ENCODE measurements at places on chromosomes 1 and 21.

DNA sequence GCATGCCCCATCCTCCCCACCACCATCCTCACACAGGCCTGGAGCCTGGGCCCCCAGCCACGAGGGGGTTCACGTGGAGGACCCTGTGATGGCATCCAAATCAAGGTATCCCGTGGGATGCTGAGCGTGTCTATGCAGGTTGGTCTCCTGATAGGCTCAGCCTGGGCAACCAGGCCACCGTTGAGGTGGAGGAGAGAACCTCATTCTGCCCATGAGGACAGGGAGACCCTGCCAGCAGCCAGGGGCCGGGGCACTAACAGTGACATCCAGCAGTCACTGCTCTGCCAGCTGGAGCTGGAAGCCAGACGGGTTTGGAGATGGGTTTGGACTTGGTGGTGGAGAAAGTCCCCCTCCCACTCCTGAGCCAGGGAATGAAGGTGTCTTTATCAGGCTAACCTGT lies 582.8 kb downstream of the MATN1 start:
- DNase-seq, result no peak

DNA sequence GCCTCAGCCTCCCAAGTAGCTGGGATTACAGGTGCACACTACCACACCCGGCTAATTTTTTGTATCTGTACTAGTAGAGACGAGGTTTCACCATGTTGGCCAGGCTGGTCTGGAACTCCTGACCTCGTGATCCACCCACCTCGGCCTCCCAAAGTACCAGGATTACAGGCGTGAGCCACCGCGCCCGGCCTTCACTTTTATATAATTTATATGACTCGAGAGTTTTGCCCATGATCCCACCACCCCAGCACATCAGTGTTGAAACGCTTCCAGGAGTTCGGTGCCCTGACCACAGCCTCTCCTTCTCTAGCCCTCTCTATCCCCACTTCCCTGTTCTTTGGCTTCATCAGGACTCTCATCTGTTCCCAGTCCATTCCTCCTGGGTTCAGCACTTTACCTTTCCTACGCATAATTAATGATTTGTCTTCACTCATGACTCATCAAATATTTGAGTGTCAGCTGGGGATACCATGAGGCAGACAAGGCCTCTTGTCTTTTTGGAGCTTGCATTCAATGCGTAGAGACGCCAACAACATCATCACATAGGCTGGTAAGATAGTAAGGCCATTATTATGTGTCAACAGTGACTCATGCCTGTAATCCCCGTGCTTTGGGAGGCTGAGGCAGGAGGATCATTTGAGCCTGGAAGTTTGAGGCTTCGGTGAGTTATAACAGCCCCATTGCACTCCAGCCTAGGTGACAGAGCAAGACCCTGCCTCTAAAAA lies 1.4 kb downstream of the PMF1 start:
- no peak for DNase-seq

GRCh38 chr1:167344112-167344511 lies 123.4 kb downstream of the POU2F1 start:
- DNase-seq, result peak; percentile 34

- no peak for DNase-seq
Measured at GRCh38 chr1:184865831-184866230, 108.5 kb downstream of the NIBAN1 start.

DNA sequence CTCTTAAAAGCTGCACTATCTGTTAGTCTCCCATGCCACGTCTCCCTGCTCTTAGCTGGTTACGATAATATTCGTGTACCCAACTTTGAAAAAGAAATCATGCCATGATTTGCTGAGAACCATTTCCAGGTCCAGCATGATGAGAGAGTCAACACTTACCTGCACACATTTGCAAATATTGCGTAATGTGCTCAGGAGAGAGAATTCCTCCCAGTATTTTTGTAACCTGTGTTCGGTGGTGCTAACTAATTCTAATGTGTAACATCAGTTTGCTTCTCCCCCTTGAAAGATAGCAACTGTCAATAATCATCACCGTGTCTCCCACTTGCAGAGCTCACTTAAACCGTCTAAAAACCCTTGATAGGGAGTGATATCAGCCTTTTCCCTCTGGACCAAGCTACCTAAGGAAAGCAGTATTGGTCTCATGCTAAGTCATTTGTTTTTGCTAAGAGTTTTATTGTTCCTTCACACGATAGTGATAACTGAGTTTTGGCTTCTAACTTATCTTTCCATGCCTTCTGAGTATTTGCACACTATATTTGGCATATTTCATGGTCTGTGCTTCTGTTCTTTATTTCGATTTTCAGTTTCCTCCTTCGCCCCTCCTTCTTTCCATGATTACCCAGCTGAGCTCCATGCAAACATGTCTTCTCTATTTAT lies 61.1 kb upstream of the IRF2BP2 start:
- DNase-seq, result no peak

DNA sequence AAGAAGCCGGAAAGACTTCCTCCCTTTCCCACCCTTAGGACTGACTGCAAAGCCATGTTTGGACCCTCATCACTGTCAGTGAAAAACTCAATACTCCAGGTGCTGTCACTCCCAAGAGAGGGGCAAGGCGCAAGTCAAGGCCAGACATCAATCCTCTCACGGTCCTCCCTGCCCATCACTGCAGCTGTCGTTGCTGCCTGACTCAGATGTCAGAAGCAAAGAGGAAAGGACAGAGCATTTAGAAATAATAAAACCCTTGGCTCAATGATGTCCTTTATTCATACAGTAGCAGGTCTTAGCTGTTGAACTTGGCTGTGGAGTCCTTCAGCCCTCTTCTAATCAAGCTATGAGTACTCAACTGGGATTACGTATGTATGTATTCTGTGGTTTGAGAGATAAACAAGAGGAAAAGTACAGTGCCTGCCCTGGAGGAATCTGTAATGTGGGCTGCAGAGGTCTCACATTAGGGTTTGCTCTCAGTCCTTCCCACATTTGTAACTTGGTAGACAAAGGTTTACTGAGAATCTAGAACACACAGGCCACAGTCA lies 13.5 kb downstream of the SUSD4 start:
- no peak for DNase-seq

DNA sequence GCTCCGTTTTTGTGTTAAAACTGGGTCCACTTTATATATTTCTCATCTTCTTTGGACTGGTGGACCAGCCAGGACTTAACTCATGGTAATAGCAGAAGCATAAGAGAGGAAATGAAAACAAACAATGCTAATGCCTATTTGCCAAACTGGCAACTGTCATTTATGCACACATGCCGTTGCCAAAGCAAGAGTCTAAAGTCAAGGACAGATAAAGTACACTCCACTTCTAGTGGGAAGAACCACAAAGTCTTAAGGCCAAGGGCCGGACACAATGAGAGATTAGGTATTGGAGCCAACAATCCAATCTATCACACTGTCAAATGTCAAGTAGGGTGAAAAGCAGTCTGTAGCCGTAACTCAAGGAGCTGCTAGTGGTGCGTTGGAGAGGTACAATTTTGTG lies 157.7 kb downstream of the LYPLAL1 start:
- no peak for DNase-seq

- no peak for DNase-seq
Measured at GRCh38 chr21:34980423-34981115, 68.5 kb downstream of the RUNX1 start.

DNA sequence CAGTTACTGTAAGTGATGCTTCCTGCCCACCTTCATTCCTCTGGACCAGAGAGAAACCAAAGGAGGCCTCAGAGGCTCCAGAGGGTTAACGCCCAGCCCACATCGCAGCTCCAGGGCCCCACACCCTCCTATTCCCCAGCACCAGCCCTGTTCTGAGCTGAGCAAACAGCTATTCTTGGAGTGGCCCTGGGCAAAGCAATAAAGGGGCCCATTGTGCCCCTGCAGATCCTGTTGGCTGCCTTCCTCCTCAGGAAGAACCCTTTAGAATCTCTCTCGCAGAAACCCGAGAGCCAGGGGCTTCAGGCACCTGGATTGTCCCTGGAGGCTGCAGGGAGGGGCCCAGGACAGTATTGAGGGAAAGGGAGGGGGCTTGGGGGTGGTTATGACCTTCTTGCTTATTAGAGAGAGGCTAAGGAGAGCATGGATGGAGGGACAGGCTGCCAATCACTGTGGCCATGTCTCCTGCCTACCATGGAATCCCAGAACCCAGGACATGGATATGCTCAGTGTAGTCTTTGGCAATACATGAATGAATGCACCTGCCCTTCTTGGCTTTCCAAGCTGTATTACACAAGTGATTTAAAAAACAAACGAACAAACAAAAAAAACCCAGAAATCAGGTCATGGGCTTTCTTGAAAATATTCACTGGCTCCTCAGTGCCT lies 9.2 kb downstream of the PADI2 start:
- no peak for DNase-seq

- DNase-seq, result no peak
Measured at GRCh38 chr1:42419126-42419821, 36.5 kb downstream of the ZMYND12 start.

DNA sequence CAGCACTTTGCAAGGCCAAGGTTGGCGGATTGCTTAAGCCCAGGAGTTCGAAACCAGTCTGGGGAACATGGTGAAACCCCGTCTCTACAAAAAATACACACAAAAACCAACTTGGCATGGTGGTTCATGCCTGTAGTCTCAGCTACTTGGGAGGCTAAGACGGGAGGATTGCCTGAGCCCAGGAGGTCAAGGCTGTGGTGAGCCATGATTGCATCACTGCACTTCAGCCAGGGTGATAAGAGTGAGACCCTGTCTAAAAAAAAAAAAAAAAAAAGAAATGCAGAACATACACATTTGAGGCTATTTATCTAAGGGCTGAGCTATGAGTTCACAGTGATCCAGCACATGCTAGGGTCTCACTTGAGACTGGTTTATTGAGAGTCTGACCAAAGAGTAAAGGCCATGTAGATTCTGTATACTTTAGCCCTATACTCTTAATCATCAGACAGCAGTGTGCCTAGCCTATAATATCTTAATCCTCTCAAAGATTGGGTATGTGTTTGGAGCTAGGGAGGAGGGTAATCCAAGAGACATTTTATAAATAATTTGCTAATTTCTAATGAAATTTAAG lies 23.9 kb downstream of the RNF2 start:
- no peak for DNase-seq

GRCh38 chr1:58586271-58586670 lies 9.2 kb upstream of the TACSTD2 start:
- DNase-seq, result no peak

DNA sequence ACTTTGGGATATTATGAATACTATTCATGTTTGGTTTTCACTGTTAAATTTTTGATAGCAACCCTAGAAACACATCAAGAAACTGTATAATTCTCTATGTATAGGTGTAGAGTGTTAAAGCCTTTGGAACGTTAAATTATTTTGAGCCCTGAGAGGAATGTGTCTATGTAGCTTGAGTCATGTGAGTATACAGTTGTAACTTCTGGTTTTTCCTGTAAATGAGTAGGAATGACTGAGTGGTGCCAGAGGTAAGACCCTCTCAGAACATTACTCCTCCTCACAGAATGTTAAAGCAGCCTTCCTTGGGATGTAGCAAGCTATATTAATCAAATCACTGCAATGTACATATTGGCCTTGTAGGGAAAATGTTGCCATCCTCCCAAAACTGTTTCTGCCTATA lies 69.0 kb downstream of the C1orf21 start:
- DNase-seq, result no peak

GRCh38 chr1:180502361-180503279 lies at the start of gene ACBD6:
Gene ACBD6 (minus strand): TSS chr1:180502577. CDS start chr1:180502266, 311 bp downstream.
- no peak for DNase-seq

DNA sequence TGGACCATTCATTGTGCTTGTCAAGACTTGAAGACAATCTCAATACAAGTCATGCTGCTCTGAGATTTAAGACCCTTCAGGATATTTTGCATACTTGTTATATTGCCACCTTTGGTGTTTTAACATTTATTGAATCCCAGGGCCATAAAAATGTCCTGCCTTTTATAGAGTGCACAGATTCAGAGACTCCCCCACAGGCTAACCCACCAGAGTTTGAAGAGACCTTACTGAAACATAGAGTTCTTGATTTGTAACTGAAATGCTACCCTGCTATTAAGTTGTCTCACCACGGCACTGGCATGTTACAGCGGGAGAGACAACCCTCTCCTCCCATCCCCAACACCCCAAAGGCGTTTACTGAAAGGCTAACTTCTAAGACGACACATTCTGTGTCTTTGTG lies 313.9 kb upstream of the USP24 start:
- no peak for DNase-seq

- DNase-seq, result no peak
Measured at GRCh38 chr1:938088-938683, 14.5 kb downstream of the SAMD11 start.

GRCh38 chr21:33189824-33190223 lies 39.9 kb upstream of the IFNAR2 start:
- DNase-seq, result no peak

GRCh38 chr21:45747233-45747766 lies 103.8 kb downstream of the PCBP3 start:
- DNase-seq, result no peak

DNA sequence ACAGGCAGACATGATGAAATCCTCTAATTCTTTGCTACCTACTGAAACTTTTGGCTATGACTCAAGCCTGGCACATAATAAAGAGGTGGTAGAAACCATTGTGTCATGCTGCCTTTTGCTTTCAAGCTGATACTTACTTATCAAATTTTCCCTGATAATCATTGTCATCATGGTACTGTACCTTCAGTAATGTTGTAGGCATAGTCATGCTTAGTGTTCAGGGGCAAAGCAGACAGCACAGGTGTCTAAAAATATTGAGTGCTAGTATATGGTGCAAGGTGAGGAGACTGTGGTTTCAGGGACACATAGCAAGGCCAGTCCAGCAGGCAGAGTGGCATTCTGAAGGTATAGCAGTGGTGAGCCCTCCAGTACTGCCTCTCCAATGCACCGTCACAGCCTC lies 226.9 kb upstream of the DEPDC1 start:
- DNase-seq, result no peak

- no peak for DNase-seq
Measured at GRCh38 chr1:154170547-154171222, 15.8 kb upstream of the NUP210L start.

GRCh38 chr1:154574716-154575115 lies 7.1 kb downstream of the CHRNB2 start:
- DNase-seq, result no peak
